ENCODE measurements at places on chromosomes 2 and 18.
A peak's percentile ranks its signal among the peaks of the same experiment; 100 is the strongest.

GRCh38 chr2:200077210-200077650 is 121.8 kb downstream of the MAIP1 start:
- DNase-seq = no peak

- no peak for DNase-seq
Observed at GRCh38 chr2:162085090-162085891, 11.3 kb upstream of the DPP4 start.

DNA sequence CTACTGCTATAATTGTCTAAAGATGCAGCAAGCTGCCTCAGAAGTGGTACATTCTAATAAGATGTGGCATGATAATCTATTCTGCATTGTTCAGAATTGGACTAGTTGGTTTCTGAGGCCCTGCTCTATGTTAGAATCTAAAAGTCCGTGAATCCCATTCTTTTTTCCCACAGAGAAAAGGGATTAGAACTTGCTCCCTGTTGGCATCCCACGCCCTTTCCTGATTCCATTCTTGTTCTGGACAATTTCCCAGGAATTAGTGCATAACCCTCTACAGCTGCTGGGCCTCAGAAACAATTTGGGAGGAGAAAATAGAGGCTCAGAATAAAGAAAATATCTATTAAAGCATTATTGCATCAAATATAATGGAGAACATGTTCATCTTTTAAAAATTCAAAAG is 282.7 kb downstream of the NRXN1 start:
- DNase-seq = no peak

DNA sequence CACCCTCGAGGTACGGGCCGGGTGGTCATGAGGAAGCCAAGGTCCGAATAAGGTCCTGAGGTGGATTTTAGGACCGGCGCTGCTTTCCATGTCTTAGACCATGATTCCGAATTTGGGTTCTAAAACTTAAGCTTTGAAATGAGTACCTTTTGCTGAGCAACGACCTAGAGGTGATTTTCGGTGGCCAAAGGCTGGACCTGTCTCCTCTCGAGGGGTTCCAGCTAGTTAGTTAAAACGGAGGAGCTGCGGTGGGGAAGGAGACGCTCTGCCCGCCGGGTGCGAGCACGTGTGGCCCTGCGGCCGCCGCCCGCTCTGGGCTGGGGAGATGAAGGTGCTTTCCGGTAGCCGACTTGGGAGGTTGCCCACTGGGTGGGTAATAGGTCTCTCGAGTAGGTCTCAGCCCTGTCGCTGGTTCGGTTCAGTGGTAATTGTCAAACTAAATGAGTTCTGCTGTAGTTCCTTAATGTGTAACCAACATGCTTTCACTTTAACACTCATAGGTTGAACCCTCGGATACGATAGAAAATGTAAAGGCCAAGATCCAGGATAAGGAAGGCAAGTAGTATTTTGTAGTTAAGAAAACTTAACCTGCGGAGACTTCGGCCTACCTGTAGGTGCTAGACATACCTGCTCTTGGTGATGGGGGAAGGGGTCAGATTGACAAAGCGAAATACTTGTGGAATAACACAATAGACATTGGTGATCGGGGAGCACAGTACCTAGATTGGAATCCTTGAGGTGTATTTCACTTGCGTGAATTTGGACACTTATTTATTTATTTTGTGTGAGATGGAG is 572 bp downstream of the RPS27A start:
- no peak for DNase-seq

DNA sequence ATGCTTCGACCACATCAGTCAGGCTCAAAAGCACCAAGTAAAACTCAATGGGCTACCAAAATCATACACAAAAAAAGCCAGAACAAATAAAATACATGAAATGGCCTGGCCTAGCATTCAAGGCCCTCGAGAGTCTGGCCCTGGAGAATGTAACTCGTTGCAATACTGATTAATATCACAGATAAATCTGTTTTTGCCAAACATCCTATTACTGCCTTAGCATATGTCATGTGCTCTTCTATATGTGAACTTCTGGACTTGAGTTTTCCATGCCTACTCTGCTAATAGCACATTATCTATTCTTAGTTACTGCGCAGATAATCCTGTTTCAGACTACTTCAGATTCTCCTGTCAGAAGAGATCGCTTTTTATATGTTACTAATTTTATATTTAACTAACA is 250.7 kb upstream of the SMAD7 start:
- no peak for DNase-seq

DNA sequence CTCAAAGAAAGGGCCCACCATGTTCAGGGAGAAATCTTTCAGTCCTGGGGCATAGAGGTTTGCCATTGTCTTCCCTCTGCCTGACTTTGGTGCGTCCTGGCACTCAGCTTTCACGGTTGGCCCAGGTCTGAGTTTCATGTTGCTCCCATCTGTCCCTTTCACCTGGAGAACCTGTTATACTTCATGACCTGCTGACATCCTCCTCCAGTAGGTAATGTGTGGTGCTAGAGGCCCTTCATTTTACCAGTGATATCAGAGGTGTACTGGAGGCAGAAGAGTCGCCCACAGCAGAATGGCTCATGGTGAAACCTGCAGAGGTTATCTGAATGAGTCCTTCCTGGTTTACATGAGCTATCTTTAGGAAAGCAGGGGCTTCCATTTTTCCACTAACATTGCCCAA is 128.8 kb upstream of the DLX2 start:
- DNase-seq = no peak

DNA sequence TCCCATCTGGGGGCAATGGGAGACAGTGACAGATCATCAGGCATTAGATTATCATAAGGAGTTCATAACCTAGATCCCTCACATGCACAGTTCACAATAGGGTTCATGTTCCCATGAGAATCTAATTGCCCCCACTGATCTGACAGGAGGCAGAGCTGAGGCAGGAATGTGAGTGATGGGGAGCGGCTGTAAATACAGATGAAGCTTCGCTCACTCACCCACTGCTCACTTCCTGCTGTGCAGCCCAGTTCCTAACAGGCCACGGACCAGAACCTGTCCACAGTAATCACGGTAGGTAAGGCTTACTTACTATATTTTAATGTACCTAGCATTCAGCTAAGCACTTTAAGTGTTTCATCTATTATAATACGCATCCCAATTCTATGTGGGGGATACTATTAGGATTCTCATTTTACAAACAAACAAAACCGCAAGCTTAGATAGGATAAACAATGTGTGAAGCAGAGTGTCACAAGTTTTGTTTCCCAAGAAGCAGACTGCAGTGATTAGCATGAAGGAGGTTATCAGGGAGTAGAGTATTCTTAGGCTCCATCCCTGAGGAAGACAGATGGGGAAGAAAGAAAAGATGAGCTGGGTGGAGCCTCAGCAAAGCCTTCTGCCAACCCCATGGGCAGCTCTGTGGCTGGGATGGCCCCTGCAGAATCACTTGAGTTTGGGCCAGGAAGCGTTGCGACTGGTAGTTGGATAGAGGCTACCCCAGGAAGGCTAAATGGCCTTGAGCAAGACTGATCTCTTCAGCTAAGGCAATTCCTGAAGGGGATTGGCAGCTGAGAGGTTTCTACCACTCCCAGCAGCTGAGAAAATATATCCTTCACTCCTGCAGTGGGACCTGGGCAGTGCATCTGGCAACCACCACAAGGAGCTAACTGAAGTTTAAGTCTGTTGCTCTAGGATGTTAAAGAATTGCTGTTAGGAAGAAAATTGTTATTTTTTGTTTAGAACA is 133.1 kb downstream of the MREG start:
- no peak for DNase-seq

DNA sequence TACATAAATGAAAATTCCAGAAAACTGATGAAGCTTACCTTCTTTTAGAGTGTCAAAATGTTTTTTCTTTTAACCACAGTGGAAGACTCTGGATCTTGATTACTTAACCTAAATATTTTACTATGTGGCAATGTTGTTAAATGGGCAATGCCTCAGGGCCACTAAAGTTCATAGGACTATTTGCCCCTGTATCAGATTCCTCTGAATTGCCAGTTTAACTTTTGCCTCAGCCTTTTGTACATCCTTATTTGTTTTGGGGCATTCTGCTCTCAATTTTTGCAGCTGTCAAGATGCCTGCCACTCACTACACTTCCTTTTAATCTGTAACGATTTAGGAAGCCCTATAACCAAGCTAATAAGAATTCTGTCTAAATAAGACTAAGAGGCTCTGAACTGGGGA is 31.7 kb upstream of the SERTAD2 start:
- no peak for DNase-seq

DNA sequence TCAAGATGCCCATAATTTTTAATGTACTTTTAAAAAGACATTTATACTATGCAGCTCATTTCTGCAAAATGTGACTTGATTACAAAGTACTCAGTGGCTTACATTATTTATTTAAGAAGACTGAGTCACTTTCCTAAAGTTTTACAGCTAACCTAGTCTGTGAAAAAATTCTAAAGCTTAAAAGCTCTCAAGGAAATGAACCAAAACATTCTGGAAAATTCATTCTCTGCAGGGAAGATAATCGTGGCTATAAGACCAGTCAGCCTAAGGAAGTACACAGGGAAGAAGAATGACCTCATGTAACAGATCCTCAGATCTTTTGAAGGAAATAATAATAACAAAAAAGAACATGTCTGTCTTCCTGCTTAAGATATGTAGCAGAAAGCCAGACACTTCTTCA is 232.1 kb upstream of the STK17B start:
- DNase-seq = no peak

- DNase-seq = no peak
Observed at GRCh38 chr2:223548194-223548593, 54.0 kb downstream of the SCG2 start.

DNA sequence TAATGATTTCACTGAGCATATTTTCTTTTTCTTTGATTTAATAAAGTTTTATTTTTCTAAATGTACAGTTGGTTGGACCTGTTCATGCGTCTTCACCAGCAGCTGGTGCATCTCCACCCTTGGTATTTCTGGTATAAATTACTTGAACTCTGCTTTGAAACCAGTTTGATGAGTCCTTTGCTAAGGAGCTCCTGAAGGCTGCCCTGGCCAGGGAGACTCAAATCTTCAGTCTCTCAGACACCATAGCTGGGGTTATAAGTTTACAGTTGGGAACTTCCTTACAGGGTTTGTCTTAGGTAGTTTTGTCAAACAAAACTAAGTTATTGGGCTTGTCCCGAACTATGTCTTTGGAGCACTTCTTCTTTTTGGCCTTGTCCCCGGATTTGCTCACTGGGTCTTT is 44.7 kb downstream of the HS1BP3 start:
- no peak for DNase-seq

GRCh38 chr2:21696900-21697299 is 573.1 kb downstream of the TDRD15 start:
- DNase-seq = no peak

- DNase-seq = no peak
Observed at GRCh38 chr18:75521816-75522215, 94.3 kb upstream of the SMIM21 start.

- no peak for DNase-seq
Observed at GRCh38 chr2:60295636-60295962, 257.9 kb downstream of the BCL11A start.

- DNase-seq = no peak
Observed at GRCh38 chr18:74797577-74798151, 200.0 kb downstream of the ZNF407 start.

DNA sequence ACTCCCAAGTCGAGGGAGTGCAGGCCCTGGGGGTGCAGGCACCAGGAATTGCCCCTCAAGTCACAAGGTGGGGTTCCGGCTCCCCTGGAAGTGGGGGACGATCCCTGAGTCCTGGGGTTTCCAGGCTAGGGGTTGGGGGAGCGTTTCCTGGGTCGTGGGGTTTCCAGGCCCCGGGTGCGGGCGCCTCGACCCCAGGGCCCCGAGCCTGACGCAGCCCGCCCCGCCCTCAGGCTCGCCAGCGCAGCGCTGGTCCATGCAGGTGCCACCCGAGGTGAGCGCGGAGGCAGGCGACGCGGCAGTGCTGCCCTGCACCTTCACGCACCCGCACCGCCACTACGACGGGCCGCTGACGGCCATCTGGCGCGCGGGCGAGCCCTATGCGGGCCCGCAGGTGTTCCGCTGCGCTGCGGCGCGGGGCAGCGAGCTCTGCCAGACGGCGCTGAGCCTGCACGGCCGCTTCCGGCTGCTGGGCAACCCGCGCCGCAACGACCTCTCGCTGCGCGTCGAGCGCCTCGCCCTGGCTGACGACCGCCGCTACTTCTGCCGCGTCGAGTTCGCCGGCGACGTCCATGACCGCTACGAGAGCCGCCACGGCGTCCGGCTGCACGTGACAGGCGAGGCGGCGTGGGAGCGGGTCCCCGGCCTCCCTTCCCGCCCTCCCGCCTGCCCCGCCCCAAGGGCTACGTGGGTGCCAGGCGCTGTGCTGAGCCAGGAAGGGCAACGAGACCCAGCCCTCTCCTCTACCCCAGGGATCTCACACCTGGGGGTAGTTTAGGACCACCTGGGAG is 12.0 kb downstream of the SIGLEC15 start:
- DNase-seq = peak; percentile 8

GRCh38 chr2:79389481-79389880 is 123.4 kb upstream of the CTNNA2 start:
- no peak for DNase-seq
